ENCODE measurements at places on chromosomes 16 and 17.

GRCh38 chr16:942436-943060 lies 28.2 kb downstream of the LMF1 start:
- DNase-seq: no peak

- DNase-seq: no peak
These were observed 34.5 kb upstream of the EVI2A start for GRCh38 chr17:31355935-31356334.

GRCh38 chr16:49599704-49600103 lies 226.1 kb downstream of the C16orf78 start:
- DNase-seq: no peak

GRCh38 chr17:30273373-30273772 lies 18.4 kb downstream of the BLMH start:
- DNase-seq: no peak

- DNase-seq: no peak
These were observed 136.0 kb upstream of the WSB1 start for GRCh38 chr17:27157898-27158297.

DNA sequence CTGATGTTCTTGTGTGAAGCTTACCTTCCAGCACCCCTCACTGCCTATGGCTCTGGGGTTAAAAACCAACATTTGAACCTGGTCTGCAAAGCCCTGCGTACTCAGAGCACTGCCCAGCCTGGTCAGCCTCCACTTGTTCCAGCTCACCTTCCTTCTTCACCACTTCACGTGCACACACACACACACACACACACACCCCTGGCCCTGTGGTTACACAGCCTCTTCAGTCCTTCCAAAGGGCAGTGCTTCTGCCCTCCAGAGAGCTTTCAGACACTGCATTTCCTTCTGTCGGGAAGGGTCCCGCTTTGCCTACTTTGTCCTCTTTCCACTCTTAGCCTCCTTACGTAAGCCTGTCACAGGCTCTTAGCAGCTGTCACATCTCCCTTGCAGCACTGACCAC lies 9.6 kb upstream of the TMEM220 start:
- no peak for DNase-seq

DNA sequence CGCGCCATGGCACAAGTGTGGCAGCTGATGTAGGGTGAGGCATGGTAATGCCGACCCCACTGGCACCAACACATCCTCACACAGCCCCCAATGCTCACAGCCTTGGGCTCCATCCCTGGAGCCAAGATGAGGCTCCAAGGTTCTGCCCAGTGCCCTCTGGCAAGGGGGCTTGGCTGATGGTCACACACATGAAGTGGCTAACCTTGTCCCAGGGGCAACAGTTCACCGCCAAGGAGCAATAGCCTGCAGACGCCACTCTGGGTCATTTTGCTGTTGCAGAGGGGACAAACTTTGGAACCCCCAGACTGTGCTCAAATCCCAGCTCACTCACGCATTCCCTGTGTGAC lies 26.8 kb downstream of the TNFRSF13B start:
- no peak for DNase-seq

- no peak for DNase-seq
These were observed 35.5 kb downstream of the CPNE2 start for GRCh38 chr16:57127836-57128235.

- DNase-seq: no peak
These were observed 1.1 kb upstream of the NDUFAB1 start for GRCh38 chr16:23597003-23597756.

- no peak for DNase-seq
These were observed 68.5 kb upstream of the PLCG2 start for GRCh38 chr16:81710596-81710995.

GRCh38 chr16:52078716-52079655 lies 468.0 kb downstream of the TOX3 start:
- no peak for DNase-seq

DNA sequence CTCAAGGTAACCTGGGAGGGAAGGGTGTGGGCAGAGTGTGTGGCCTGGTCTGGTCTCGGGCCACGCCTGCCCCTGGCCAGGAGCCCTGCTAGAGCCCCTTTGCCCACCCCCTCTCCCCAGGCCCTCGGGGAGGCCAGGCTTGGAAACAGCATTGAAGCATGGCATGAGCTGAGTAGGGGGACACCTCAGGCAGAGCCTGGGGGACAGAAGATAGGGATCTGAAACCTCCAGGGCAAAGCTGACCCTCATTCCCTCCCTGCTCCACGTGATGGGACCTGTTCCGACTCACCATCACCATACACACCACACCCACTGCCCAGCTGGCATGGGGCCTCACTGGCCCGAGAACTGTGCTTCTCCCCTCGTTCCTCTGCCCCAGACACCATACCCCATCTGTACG lies 2.5 kb downstream of the RFNG start:
- no peak for DNase-seq

- no peak for DNase-seq
These were observed 20.6 kb downstream of the CREBBP start for GRCh38 chr16:3859889-3860288.

DNA sequence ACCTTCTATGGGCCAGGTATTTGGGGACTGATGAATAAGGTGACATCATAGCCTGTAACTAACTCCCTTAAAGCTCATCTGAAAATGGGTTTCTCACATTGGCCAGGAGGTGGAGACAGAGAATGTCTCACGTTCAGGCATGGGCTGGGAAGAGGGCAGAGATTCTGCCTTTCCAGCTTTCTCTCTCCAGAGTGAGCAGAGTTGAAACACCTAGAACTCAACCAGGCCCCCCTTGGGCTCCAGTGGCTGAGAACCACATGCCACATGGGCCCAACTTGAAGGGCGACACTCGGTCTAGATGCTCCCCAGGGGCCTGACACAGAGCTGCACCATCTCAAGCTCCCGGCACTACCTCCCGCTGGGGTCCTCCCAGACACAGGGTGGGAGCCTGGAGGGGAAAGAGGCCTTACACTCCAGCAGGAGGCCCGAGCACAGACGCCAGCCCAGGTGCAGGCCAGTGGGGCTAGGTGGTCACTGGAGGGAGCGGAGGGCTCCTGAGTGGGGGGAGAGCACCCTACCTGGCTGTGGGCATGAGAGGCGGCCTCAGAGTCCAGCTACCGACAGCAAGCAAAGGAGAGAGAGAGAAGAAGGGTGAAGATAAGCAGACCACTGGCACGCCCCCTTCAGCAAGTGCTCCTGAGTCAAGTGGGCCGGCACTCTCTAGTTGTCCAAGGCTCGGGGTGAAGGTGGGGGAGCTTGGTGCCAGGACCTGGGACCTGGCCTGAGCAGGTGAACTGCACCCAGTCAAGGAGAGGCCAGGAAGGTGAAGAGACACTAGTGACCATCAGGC lies 55.9 kb downstream of the MYO18A start:
- no peak for DNase-seq

DNA sequence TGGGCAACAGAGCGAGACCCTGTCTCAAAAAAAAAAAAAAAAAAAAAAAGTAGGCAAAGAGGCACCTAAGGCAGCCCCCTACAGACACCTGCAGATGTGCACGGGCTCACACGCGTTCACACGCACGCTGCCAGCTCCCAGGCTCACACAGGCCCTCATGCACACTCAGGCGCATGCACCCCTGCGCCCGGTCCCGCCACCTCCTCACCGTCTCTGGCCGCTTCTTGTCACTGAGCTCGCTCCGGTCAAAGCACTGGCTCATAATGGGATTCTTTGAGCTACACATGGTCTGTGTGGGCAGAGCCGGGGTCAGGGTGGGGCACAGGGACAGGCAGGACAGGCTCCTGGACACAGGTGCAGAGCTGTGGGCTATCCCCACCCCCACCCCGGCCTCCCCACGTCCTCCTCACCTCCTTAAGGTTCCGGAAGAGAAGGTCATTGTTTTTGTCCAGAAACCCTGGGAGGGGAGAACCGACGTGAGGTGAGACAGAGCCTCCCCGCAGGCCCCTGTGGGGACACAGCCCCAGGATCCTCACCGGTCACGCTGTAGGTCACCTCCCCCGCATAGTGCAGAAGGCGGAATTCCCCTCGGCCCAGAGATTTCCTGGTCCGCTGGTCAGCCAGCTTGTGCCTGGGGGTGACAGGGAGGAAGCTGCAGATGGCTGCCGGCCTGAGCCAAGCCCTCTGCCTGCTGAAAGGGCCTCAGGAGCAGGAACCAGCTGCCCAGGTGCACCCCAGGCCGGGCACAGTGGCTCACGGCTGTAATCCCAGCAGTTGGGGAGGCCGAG lies 17.9 kb downstream of the MYO1C start:
- DNase-seq: no peak

DNA sequence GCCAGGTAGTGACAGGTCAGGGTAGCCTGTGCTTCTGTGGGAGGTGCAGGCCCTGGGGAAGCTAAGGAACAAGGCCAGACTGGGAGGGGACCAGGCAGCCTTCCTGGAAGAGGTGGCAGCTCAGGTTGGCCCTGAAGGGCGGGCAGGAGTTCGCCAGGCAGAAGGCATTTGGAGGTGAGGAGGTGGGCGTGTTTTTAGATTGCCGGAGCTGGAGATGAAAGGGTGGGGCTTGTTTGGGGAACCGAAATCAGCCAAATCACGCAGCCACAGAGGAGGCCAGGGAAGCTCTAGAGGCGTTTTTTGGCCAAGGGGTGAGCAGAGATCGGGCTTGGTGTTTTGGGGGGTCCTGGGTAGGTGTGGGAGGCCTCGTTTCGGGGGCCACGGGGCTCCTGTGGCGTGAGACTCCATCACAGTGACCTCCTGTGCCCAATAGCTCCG lies 7.6 kb downstream of the ADCY7 start:
- no peak for DNase-seq

DNA sequence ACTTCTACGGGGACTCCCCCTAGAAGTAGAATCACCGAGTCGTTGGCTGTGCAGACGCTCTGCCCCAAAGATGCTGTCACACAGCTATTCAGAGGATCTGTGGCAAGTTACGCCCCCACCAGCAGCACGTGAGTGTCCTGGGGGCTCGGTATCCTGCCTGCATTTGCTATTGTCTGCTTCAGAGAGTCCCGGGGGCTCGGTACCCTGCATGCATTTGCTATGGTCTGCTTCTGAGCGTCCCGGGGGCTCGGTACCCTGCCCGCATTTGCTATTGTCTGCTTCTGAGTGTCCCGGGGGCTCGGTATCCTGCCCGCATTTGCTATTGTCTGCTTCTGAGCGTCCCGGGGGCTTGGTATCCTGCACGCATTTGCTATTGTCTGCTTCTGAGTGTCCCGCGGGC lies 23.8 kb upstream of the ZNF469 start:
- no peak for DNase-seq

DNA sequence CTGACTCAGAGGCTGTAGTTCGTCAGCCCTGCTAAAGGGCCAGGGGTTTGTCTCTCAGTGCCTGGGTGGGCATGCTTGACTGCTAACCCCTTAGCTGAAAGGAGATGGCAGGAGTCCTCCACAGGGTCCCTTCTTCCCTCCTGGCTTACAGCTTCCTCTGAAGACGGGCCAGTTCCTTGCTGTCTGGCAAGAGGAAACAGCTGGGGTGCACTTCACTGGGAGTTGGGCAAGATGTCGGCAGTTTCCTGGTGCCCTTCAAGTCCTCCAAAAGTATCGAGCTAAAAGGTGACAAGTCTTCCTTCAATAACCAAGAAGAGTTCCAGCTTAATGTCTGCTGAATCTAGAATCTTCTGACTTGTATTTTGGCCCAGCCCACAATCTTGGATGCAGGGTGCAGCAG lies 23.4 kb downstream of the NUP85 start:
- DNase-seq: no peak

GRCh38 chr16:10850478-10850850 lies 26.5 kb upstream of the CIITA start:
- no peak for DNase-seq

DNA sequence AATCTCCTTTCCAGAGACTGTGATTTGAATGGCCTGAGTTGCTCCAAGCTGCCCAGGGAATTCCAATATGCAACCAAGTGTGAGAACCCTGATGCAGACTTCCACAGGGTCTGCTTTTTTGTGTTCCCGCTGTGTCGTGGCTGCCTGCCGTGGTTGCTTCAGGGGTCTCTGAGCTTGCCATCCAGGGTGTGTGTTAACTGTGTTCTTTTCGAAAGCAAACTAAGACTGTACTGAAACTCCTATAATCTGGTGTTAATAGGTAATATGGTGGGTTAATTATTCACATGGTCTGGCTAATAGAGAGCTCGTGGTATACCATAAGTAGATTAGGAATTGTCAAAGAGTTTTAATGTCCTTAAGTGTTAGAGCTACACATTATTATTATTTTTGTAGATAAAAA lies 20.7 kb downstream of the UBN1 start:
- DNase-seq: no peak

- no peak for DNase-seq
These were observed 17.1 kb downstream of the FOXK2 start for GRCh38 chr17:82536512-82537201.

- no peak for DNase-seq
These were observed 9.3 kb upstream of the AKAP1 start for GRCh38 chr17:57075785-57076184.

GRCh38 chr17:36463916-36464764 lies 22.3 kb upstream of the ZNHIT3 start:
- DNase-seq: no peak

GRCh38 chr17:78715876-78716275 lies 66.2 kb downstream of the CYTH1 start:
- DNase-seq: no peak

- DNase-seq: no peak
These were observed 99.1 kb downstream of the SOX9 start for GRCh38 chr17:72219824-72220493.

DNA sequence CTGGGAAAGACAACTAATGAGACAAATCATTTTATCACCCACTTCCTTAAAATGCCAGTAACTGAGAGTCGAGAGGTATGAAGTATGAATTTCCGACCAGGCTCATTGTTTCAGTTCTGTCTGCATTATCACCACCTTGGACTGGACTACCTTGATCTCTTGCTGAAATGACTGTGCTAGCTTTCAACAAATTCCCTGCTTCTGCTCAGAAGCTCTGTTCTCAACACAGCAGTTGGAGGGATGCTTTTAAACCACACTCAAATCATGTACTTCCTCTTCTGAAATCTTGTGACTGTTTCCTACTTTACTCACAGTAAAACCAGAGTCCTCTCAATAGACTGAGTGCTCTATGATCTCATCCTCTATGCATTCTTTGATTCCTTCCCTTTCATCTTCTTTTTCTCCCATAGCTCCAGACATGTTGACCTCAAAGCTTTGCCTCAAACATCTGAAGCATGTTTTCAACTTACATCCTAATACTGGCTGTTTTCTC lies 195.8 kb downstream of the KCNJ2 start:
- DNase-seq: no peak

GRCh38 chr16:29815032-29815721 lies 775 bp upstream of the PAGR1 start:
- no peak for DNase-seq

- DNase-seq: no peak
These were observed 22.5 kb downstream of the XPO6 start for GRCh38 chr16:28189245-28189644.

DNA sequence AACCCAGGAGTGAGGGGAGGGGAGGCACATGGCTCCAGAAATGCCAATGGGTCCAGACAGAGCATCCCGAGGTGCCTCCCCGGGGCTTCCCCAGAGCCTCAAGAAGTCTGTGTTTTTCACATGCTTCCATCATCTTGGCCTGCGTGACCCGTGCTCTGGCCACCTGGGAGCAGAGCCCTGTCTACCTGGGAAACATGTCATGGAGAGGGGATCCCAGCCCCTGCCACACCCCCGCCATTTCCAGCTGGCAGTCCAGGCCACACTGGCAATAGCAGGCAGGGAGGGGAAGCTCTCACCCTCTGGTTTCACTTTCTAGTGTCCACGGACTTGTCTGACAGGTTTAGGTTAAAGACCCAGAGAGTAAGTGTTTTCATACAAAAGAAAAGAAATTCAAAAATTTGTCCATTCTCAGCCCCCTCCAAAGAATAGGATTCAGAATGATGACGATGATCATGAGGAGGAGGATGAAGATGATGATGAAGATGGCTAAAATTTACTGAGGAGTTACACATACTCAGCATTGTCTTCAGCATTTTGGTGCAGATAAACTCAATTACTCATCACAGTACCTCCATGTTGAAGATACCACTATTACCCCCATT lies 9.0 kb downstream of the SMIM5 start:
- no peak for DNase-seq

GRCh38 chr16:50665128-50665878 lies 15.8 kb downstream of the SNX20 start:
- DNase-seq: peak; percentile 44

Measured in D721Med (cell line).